ENCODE measurements at places on chromosomes 4 and X. TPM values are rescaled to one million over a fixed set of nuclear protein-coding genes. Genes with fewer than 3 reads are reported as not detected.

DNA sequence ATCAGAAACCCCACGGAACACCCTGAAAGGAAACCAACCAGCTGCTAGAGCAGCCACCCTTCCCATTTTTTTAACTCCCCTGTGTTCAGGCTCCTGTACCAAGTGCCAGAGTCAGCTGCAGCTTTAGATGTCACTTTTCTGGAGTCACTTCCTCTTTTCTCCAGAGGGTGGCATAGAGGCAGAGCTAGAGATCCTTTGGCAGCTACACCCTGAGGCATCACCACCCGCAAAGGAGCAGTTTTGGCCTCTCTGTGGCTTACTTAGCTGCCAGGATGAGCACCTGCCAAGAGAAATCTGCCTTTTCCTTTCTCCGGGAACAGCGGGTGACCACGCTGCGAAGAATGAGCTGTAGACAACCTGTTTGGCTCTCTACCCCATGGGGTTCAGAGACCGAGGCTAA, 58.0 kb upstream of the CHRDL1 start:
- H3K36me3 ChIP-seq, result no peaks in the 10 kb centered on the region
- H3K4me1 ChIP-seq, result no peaks in the 10 kb centered on the region
- H3K27ac ChIP-seq, result no peak overlapping the region
- no peak for DNase-seq
- H3K4me3 ChIP-seq, result no peak overlapping the region

Gene CFAP99
- total RNA-seq, result 0.12 TPM

Gene MAPK10
- not detected for total RNA-seq

Gene DKC1
- total RNA-seq, result 72.2 TPM

Gene AWAT1
- not detected for total RNA-seq

DNA sequence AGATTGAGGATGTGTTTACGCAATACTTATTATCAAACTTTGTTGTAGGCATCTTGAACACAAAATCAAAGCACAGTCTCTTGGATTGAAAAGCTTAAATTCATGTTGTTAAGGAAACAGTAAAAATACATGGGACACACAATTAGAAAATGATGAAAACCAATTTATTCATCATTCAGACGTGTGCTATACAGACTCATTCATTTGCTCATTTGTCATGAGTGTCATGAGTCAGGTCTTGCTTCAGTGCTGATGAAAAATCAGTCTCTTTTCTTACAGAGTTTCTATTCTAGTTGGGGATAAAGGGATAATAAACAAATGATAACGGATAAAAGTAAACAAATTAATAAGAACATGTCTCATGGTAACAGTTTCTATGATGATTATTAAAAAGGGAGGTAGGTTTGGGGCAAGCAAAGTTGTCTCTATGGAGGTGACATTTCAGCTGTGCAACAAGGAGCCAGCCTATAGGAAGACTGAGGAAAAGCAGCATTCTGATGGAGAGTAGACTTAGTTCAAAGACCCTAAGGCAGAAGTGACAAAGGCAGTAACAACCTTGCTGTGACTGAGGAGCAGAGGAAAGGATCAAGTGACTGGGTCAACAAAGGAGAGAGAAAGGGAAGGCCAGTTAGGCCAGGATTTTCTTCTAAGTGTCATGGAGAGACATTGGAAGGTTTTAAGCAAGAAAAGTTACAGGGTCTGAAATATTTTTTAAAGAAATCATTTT, 224.0 kb upstream of the HHIP start:
- no peaks in the 10 kb centered on the region for H3K4me1 ChIP-seq
- H3K27ac ChIP-seq, result no peak overlapping the region
- no peaks in the 10 kb centered on the region for H3K27me3 ChIP-seq

- no peaks in the 10 kb centered on the region for H3K4me1 ChIP-seq
- no peak overlapping the region for H3K27ac ChIP-seq
- no peak for DNase-seq
- H3K4me3 ChIP-seq, result no peak overlapping the region
Observed at GRCh38 chr4:70306076-70306475, 28.7 kb upstream of the CABS1 start.

DNA sequence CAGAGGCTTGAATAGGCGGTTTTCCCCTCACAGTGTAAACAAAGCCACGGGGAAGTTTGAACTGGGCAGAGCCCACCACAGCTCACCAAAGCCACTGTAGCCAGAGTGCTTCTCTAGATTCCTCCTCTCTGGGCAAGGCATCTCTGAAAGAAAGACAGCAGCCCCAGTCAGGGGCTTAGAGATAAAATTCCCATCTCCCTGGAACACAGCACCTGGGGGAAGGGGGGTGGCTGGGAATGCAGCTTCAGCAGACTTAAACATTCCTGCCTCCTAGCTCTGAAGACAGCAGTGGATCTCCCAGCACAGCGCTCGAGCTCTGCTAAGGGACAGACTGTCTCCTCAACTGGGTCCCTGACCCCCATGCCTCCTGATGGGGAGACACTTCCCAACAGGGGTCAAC, 44.0 kb upstream of the USP38 start:
- H3K36me3 ChIP-seq, result no peaks in the 10 kb centered on the region
- no peak overlapping the region for H3K4me3 ChIP-seq
- H3K27ac ChIP-seq, result no peak overlapping the region
- no peaks in the 10 kb centered on the region for H3K27me3 ChIP-seq

- H3K27me3 ChIP-seq, result no peaks in the 10 kb centered on the region
- DNase-seq, result no peak
- no peaks in the 10 kb centered on the region for H3K36me3 ChIP-seq
- H3K27ac ChIP-seq, result no peak overlapping the region
Observed at GRCh38 chrX:42466332-42467046, 311.5 kb downstream of the PPP1R2C start.

GRCh38 chr4:99679204-99679603, 21.6 kb upstream of the C4orf54 start:
- no peaks in the 10 kb centered on the region for H3K36me3 ChIP-seq
- H3K27ac ChIP-seq, result no peak overlapping the region
- no peak overlapping the region for H3K4me3 ChIP-seq
- DNase-seq, result no peak

Gene SH3D19
- total RNA-seq, result 1.1 TPM

- no peaks in the 10 kb centered on the region for H3K27me3 ChIP-seq
- no peak overlapping the region for H3K27ac ChIP-seq
- no peaks in the 10 kb centered on the region for H3K36me3 ChIP-seq
- no peak for DNase-seq
- no peaks in the 10 kb centered on the region for H3K4me1 ChIP-seq
Observed at GRCh38 chr4:54165438-54165837, 63.7 kb upstream of the PDGFRA start.

GRCh38 chr4:146638786-146639505, at the start of gene POU4F2:
POU4F2 (plus strand) TSS chr4:146638893; CDS start chr4:146639141, 248 bp downstream.
- H3K36me3 ChIP-seq, result no peaks in the 10 kb centered on the region
- H3K27ac ChIP-seq, result no peak within 1 kb of the TSS
- H3K4me3 ChIP-seq, result no peak within 1 kb of the TSS
- DNase-seq, result no peak
- H3K27me3 ChIP-seq, result peaks cover 5% of the 10 kb centered on the region

Gene ARX
- not detected for total RNA-seq

- no peak for DNase-seq
- no peaks in the 10 kb centered on the region for H3K4me1 ChIP-seq
- H3K27me3 ChIP-seq, result no peaks in the 10 kb centered on the region
- no peak overlapping the region for H3K27ac ChIP-seq
- H3K4me3 ChIP-seq, result no peak overlapping the region
Observed at GRCh38 chr4:14196131-14196530, 568.6 kb upstream of the BOD1L1 start.

- H3K4me1 ChIP-seq, result no peaks in the 10 kb centered on the region
- DNase-seq, result no peak
- H3K27ac ChIP-seq, result no peak overlapping the region
- H3K4me3 ChIP-seq, result no peak overlapping the region
- no peaks in the 10 kb centered on the region for H3K36me3 ChIP-seq
Observed at GRCh38 chr4:131595140-131595539, 1554.0 kb upstream of the PCDH10 start.
